K562 (cell line): ENCODE measurements at places on chromosomes 11 and 22.

DNA sequence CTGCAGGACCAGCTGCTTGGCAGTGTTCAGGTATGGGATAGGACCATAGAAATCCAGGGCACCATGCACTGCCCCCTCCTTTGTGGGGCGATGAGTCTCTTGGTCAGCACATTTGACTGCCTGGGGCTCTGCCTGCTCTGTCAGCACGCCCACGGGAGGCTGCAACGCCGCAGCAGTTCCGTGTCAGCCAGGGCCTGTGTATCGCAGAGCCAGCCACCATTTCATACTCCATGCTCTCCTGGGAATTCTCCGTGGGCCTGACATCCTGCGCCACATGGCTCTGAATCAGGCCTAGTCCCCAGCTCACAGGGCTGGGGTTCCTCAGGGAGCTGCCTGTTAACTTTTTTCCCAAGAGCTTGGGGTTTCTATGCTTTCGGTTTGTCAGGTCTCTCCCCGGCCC, 16.9 kb upstream of the RELT start:
- DNase-seq = no peak
- H3K36me3 ChIP-seq = no peaks in the 10 kb centered on the region
- no peak overlapping the region for H3K4me3 ChIP-seq

DNA sequence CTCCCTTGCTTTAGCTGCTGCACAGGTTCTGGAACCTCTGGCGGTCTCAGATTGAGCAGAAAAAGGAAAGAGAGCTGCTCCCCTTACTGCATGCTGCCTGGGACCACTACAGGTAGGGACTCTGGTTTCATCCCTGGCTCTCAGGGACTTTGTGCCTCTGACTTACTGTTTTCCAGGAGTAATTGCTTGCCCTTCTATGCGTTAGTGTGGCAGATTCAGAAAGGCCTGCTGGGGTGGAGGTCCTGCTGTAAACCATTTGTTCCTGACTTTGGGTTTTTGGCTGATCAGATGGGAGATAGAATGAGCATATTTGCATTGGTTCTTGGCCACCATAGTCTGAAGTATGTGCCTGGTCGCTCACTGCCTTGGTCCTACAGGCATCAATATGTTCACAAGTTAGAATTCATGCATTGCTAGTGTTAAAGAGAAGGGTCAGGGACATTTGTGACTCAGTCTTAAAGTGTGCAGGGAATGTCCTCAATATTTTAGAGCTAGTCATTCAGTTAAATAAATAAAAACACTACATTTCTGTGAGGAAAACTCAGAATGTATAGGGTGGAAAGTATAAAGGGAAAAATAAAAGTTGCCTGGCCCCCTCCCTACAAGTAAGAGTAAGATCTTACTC, 78.0 kb downstream of the PISD start:
- DNase-seq = no peak
- peak overlapping the region; percentile 72 for H3K27ac ChIP-seq
- peaks cover 19% of the 10 kb centered on the region for H3K36me3 ChIP-seq
- no peaks in the 10 kb centered on the region for H3K27me3 ChIP-seq

DNA sequence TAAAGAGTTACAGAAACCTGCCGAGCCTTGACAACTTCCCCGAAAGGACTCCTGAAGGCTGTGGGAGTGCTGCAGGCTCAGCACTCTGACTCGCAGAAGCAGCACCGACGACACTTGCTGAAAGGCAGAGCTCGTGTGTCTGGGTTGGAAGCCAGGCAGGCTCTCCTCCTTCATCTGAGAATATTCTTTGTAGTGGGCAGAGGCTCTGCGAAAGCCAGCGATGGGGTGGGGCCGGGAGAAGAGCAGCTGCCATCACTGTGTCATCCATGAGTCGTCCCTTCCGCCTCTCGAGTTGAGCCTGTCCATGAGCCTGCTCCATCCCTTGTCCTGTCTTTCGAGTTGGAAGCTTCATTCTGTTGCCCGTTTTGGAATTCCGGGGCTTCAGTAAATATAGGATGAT, 11.9 kb downstream of the GLB1L2 start:
- H3K4me1 ChIP-seq = no peaks in the 10 kb centered on the region
- no peak overlapping the region for H3K4me3 ChIP-seq
- no peak overlapping the region for H3K27ac ChIP-seq
- H3K36me3 ChIP-seq = no peaks in the 10 kb centered on the region
- no peak for DNase-seq
- H3K27me3 ChIP-seq = no peaks in the 10 kb centered on the region

GRCh38 chr22:48869788-48870187, 957.9 kb downstream of the BRD1 start:
- H3K27me3 ChIP-seq = peaks cover 9% of the 10 kb centered on the region; the same call in 1 of the 2 replicates
- H3K36me3 ChIP-seq = no peaks in the 10 kb centered on the region
- no peak overlapping the region for H3K4me3 ChIP-seq

DNA sequence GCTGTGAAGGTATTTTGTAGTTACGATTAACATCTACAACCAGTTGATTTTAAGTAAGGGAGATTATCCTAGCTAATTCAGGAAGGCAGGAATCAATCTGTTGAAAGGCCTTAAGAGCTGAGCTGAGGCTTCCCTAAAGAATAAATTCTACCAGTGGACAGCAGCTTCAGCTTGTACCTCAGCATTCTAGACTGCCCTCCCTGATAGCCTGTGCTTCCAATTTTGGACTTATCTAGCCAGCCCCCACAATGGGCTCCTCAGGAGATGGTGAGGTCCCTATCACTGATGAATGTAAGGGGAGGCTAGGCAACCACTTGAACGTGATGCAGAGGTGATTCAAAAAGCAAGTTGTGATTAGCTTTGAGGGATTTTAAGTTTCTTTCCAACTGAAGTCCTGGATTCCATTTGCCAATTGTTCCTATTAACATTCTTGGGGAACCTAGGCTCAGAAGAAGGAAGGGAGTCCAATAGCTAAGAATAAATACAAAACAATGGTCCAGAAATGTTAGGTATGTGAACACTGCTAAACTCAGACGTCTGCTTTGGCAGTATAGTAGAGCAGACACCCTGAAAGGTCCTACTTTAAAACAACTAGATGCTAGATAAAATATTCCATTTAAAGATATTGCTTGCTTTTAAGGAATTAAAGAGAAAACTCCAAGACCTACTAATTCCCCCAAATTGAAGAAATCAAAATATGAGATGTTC, 404.3 kb upstream of the TENM4 start:
- no peaks in the 10 kb centered on the region for H3K27me3 ChIP-seq
- H3K4me3 ChIP-seq = no peak overlapping the region
- H3K36me3 ChIP-seq = no peaks in the 10 kb centered on the region
- H3K4me1 ChIP-seq = no peaks in the 10 kb centered on the region
- no peak for DNase-seq

DNA sequence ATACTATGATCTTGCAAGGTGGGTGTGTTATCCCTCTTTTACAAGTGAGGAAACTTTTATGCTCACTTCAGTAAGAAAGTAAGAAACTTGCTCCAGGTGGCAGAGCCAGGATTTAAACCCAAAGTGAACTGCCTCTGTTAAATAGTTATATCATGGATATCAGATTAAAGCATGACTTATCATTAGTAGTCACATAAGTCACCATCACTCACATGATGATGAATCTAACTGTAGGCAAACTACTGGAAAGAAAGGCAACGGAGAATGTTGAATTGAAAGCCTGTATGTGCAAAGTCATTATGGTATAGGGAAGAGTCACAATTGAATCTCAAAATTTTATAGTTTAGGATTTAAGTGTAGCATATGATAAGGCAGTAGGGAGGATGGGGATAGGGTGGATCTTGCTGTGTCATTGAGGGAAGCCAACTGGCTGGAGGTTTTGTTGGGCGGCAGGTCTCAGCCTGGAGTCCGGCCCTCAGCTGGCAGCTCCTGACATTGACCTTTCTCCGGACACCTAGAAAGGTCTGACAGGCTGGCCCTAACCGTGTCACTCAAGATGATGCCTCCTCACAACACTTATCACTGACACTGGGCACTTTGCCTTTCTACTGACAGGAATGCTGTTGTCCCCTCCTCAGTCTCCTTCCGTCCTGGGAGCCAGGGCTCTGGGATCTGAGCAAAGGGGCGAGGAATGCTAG, 98.3 kb downstream of the EMSY start:
- DNase-seq = peak; percentile 11
- H3K4me3 ChIP-seq = no peak overlapping the region
- H3K27me3 ChIP-seq = no peaks in the 10 kb centered on the region
- no peak overlapping the region; the same call in 2 of the 3 replicates for H3K27ac ChIP-seq
- peaks cover 62% of the 10 kb centered on the region for H3K36me3 ChIP-seq
- no peaks in the 10 kb centered on the region for H3K4me1 ChIP-seq

- DNase-seq = peak; percentile 49
- peak overlapping the region; percentile 94 for H3K27ac ChIP-seq
Observed at GRCh38 chr11:46361283-46362155, 14.3 kb downstream of the DGKZ start.

DNA sequence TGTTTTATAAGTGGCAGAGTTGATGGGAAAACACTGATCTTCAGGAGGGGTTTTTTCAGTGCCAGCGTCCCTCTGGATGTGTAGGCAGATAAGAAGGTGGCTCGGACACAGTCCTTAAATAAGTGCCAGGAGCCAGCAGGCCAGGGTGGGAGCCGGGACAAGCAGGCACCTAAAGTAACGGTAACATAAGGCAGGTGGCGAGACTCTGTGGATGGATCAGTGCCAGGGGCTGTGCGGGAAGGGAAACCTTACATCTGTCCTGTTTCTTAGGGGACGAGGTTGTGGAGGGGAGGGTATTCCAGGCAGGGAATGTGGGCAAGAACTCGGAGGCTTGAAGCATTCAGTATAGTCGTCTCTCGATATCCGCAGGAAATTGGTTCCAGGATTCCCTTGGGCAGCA, 15.9 kb downstream of the BCR start:
- H3K27ac ChIP-seq = no peak overlapping the region
- DNase-seq = no peak
- no peak overlapping the region for H3K4me3 ChIP-seq
- peaks cover 30% of the 10 kb centered on the region for H3K4me1 ChIP-seq

DNA sequence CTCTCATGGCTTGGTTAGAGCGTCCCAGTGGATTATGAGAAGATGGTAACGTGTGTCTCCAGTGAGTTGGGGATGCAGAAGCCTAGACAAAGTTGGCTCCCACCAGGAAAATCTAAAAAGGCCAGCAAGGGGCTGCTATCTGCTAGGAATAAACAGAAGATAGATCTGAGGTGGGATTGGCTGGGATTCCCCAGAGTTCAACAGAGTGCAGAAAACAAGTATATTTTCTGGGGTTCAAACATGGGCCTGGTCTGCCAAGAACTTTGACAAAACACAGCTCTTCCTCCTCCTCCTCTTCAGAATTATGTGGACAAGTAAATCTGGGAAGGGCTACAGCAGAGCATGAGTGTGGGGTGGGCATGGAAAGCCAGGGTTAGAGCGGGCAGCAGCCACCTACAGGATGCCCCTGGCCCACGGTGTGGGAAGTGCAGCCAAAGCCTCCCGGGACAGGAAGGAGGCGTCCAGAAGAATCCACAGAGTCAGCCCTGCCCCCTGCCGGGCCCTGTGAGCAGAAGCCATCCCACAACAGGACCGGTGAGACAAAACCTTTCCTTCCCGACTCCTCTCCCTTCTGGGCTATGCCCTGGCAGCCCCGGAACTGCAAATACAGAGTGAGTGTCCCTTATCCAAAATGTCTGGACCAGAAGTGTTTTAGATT, 67.1 kb downstream of the CD82 start:
- no peak overlapping the region for H3K27ac ChIP-seq
- H3K4me1 ChIP-seq = peaks cover 10% of the 10 kb centered on the region
- peaks cover 67% of the 10 kb centered on the region for H3K27me3 ChIP-seq
- peak; percentile 70 for DNase-seq
- H3K4me3 ChIP-seq = no peak overlapping the region

DNA sequence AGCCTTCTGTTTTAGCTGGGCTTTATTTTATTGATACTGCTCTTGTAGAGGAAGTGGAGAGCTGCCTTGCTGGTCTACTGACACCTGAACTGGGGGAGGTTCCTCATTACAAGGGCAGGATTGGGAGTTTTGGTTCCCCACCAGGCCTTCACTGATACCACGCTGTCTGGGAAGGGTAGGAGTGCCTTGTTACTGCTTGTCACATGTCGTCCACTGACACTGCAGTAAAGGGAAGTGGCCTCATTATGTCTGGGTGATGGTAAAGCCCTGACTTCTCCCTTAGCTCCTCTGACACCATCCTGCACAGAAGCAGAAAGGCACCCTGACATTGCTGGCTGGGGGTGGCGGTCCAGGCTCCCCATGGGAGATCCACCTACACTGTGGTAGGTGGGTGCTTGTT, 38.7 kb upstream of the ELF5 start:
- no peaks in the 10 kb centered on the region for H3K36me3 ChIP-seq
- H3K4me1 ChIP-seq = no peaks in the 10 kb centered on the region
- no peak overlapping the region for H3K4me3 ChIP-seq
- H3K27me3 ChIP-seq = peaks cover 32% of the 10 kb centered on the region
- DNase-seq = no peak
- no peak overlapping the region for H3K27ac ChIP-seq

GRCh38 chr11:29217901-29218300, 798.9 kb downstream of the KCNA4 start:
- no peak for DNase-seq
- H3K27me3 ChIP-seq = no peaks in the 10 kb centered on the region
- H3K4me3 ChIP-seq = no peak overlapping the region
- no peaks in the 10 kb centered on the region for H3K36me3 ChIP-seq
- H3K4me1 ChIP-seq = no peaks in the 10 kb centered on the region
- no peak overlapping the region for H3K27ac ChIP-seq

GRCh38 chr11:12392672-12393071, 15.3 kb downstream of the PARVA start:
- H3K27ac ChIP-seq = no peak overlapping the region
- H3K4me3 ChIP-seq = no peak overlapping the region
- H3K4me1 ChIP-seq = no peaks in the 10 kb centered on the region
- no peak for DNase-seq
- H3K27me3 ChIP-seq = peaks cover 7% of the 10 kb centered on the region; the same call in 1 of the 3 replicates
- no peaks in the 10 kb centered on the region for H3K36me3 ChIP-seq

- H3K27me3 ChIP-seq = no peaks in the 10 kb centered on the region
- no peak overlapping the region for H3K27ac ChIP-seq
- no peak for DNase-seq
- no peaks in the 10 kb centered on the region for H3K4me1 ChIP-seq
- no peak overlapping the region for H3K4me3 ChIP-seq
- H3K36me3 ChIP-seq = no peaks in the 10 kb centered on the region
Observed at GRCh38 chr11:83909579-83910534, 623.7 kb upstream of the CCDC90B start.

- peaks cover 12% of the 10 kb centered on the region; the same call in 1 of the 3 replicates for H3K36me3 ChIP-seq
- no peaks in the 10 kb centered on the region for H3K27me3 ChIP-seq
- H3K4me3 ChIP-seq = no peak overlapping the region
- DNase-seq = no peak
- H3K27ac ChIP-seq = peak overlapping the region; percentile 72
Observed at GRCh38 chr11:95732930-95733602, 56.5 kb downstream of the FAM76B start.
